ENCODE measurements at places on chromosomes 7 and 10.

GRCh38 chr7:73892003-73892999 lies 31.3 kb downstream of the TMEM270 start:
- no peak for DNase-seq

- no peak for DNase-seq
These were observed 14.2 kb downstream of the ENTPD7 start for GRCh38 chr10:99673492-99673891.

DNA sequence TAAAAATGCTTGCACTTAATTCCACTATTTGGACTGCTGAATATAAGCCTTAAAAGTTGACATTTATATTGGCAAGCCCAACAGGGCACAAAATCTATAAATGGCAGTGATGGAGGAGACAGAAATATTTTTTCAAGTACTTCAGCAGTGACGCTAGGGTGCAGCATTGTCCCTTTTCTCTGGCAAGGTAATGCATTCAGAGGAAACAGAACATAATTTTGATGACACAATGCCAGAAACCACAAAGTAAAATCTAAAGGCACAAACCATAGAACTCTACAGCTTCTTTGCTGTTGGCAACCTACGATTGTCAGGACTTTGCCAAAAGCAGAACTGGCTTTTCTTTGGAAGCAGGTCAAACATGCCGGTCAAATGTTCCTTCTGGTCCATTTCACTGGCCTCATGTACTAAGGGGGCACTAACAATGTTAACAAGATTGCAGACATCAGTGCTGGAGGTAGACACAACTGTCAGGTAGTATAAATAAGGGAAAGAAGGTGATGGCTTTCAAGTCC lies 30.9 kb upstream of the FAM133B start:
- peak; percentile 63 for DNase-seq

DNA sequence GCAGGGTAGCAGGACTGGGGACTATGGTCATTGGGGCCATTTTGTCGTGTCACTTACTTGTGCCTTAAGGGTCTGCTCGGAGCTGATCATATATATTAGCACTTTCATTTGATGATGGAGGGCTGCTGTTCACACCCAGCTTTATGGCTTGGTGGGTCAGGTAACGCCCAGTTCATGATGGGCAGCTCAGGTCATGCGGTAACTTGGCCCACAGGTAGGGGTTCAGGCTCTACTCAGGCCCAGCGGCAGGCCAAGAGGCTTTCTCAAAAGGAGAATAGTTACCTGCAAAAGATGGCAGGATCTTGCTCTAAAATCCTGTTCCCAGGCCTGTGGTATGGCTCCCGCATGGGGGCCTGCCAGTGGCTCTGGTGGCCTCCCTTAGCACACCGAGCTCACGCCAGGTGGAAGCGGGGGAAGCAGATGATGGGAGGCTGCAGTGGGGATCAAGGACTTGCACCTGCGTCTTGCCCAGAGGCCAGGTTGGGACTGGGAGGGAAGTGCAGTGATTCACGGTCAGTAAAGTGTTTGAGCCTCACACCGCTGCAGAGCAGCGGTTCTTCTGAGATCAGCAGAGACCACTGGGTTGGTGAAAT lies 109.5 kb downstream of the ADCY1 start:
- no peak for DNase-seq

DNA sequence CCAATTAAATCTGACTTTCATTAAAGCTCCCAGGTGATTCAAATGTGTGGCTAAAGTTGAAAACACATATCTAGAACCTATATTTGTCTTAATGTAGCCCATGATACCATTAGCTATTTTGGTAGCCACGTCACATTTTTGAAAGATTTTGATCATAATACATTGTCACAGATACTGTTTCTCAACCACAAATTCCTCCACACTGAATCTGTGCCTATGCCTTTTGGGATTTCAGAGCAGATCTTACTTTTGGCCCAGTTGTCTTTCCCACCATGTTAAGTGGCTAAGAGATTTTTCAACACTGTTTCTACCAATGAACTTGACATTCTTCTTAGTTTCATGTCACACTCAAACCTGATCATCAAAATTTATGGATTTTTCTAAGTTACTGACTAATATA lies 47.4 kb downstream of the CH25H start:
- no peak for DNase-seq

- DNase-seq: no peak
These were observed 219.3 kb upstream of the MKLN1 start for GRCh38 chr7:131108212-131108940.

DNA sequence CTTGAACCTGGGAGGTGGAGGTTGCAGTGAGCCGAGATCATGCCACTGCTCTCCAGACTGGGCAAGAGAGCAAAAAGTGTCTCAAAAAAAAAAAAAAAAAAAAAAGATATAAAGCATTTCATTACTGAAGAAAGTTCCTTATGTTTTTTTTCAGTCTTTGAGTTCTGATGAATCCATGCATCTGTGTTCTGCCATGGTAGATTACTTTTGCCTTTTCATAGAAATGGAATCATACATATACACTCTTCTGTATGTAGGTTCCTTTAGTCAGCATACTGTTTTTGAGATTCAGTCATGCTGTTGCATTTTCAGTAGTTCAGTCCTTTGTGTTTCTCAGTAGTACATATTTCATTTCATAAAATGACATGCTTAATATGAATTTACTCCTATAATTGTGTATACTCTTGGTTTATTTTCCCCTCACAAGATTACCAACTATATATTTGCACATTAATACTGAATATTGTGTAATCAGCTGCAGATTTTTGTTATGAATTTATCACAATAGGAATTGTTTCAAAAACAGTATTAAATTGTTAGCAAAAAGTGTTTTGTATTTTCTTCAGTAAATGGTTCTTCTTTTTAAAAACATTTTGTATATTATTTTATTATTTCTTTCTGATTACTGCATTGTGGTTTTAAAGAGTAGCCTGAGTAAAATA lies 2.8 kb upstream of the ZNF777 start:
- DNase-seq: no peak

GRCh38 chr10:76192151-76192550 lies 760.7 kb downstream of the LRMDA start:
- DNase-seq: no peak

GRCh38 chr7:105098863-105099515 lies 85.0 kb downstream of the KMT2E start:
- no peak for DNase-seq

DNA sequence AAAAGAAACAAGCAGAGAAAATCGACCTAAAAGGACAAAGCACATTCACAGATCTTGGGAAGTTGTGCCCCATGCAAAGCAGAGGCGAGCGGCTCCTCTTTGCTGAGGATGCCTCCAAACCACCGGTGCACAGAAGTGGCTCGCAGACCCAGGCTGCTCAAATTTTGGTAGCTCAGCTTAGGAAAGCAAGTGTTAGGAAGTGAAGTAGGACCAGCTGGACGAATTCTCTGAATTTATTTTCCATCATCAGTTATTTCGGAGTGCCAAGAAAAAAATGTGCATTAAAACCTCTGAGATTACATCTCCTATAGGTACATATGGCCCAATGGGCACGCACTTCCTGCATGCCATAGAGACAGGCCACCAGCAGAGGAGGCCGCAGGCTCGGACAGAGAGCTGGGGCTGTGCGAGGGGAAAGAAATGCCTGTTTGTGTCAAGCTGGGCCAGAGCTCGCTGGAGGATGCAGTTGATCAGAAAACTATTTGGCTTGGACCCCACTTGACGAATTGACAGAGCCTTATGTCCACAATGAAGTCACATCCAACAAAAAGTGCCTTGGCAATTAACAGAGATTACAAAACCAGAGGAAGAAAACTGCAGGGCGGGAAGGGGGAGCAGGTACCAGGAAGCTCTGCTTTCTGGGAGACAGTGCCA lies 122.3 kb upstream of the LYZL2 start:
- no peak for DNase-seq

DNA sequence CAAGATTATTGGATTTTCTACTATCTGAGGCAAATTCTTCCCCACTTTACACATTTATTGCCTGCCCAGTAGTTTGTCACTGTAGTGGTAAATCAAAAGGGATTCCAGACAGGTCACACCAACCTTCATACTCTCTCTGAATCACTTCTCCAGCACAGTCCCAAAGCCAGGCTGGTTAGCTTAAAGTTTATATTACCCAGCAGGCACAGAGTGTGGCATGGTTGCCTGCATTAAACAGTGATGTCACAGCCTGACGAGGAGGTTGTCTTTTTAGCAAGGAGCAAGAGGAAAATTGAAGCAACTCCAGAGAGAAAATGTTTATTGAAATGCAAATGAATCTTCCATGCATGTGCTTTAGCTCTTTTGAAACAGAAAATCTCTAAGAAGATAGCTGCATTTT lies 375.5 kb upstream of the CELF2 start:
- DNase-seq: no peak

- no peak for DNase-seq
These were observed 80.4 kb downstream of the UBE3C start for GRCh38 chr7:157219154-157219553.

DNA sequence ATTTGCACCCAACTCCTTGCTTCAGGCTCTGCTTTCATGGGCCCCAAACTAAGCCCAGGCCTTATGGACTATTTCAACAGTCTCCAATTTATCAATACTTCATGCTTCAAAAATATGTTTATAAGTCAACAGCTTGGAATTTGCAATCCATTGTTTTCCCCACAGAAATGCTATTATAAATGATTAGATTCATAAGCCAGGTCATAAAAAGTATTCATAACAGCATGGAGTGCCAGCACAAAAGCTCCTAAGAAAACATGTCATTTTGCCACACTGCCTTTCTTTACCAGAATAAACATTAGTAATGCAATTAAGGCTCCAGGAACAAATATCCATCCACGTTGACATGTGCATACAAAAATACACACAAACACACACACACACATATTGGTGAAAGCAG lies 30.1 kb downstream of the OSBPL3 start:
- no peak for DNase-seq

DNA sequence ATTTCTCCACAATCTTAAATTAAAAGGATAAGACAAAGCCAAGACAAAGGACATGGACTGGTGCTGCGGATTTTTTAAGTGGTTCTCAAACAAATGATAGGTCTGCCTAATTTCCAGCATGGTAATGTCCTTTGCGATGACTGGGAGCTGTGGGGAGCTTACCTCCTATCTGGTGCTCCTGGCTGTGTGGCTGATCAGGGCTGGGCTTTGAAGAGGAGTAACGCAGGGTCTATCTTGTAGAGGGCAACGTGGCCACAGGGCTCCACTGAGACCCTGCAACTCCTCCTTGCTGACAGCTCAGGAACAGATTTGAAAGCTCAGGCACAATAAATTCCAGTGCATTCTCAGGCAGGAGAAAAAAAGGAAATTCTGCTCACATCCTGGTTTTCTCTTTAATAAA lies 103.1 kb upstream of the SFMBT2 start:
- DNase-seq: no peak

Measured in activated CD8-positive, alpha-beta memory T cell treated with anti-CD3 and anti-CD28 coated beads for 1 hour (primary cell).